ENCODE measurements at places on chromosomes 4 and X. TPM values are rescaled to one million over a fixed set of nuclear protein-coding genes. Genes with fewer than 3 reads are reported as not detected.

DNA sequence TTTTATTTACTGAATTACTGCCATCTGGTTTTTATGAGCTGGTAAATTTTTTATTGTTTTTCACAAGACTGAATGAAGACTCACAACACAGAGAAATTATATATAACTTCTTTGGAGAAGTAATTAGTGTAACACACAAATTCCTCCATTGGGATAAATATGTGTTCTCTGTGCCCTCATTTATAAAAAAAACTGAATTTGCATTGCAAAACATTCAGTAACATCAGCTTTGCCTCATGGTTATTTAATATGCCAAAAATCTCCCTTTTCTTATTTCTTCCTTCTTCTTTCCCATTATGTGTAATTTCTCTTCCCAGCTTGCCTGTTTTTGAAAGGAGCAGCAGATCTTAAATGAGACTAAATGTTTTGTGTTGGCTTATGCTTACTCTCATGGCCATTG lies 18.5 kb downstream of the CASP6 start:
- no peak overlapping the region for H3K4me3 ChIP-seq
- H3K4me1 ChIP-seq = no peaks in the 10 kb centered on the region
- no peak overlapping the region for H3K27ac ChIP-seq
- DNase-seq = no peak

DNA sequence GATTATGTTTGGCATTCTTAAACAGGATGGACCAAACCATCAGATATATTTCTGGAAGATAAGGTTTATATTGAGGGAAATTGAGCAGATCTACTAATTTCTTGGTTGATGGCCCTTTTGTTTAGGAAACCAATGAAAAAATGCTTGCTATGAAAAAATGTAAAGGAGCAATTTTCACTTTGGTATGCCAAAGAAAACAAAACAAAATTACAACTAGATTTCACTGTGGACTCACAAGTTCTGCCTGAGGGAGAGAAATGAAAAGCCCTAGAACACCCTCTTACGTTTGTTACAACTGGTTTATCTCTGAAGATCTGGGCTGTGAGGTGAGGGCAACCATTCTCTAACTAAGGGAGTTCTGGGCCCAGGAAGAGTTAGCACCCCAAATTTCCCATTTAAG lies 122.5 kb upstream of the IL15 start:
- no peak overlapping the region for H3K27ac ChIP-seq
- no peaks in the 10 kb centered on the region for H3K4me1 ChIP-seq
- no peak for DNase-seq
- H3K27me3 ChIP-seq = no peaks in the 10 kb centered on the region
- H3K4me3 ChIP-seq = no peak overlapping the region

The ARSJ gene
- total RNA-seq = 7.0 TPM

GRCh38 chr4:41381384-41381783 lies 124.7 kb downstream of the UCHL1 start:
- DNase-seq = no peak
- H3K27me3 ChIP-seq = no peaks in the 10 kb centered on the region
- no peak overlapping the region for H3K27ac ChIP-seq
- peaks cover 58% of the 10 kb centered on the region for H3K4me1 ChIP-seq
- H3K36me3 ChIP-seq = no peaks in the 10 kb centered on the region

GRCh38 chr4:123452616-123453015 lies 56.0 kb downstream of the SPRY1 start:
- H3K4me3 ChIP-seq = no peak overlapping the region
- no peaks in the 10 kb centered on the region for H3K36me3 ChIP-seq
- H3K27ac ChIP-seq = no peak overlapping the region
- no peaks in the 10 kb centered on the region for H3K4me1 ChIP-seq

DNA sequence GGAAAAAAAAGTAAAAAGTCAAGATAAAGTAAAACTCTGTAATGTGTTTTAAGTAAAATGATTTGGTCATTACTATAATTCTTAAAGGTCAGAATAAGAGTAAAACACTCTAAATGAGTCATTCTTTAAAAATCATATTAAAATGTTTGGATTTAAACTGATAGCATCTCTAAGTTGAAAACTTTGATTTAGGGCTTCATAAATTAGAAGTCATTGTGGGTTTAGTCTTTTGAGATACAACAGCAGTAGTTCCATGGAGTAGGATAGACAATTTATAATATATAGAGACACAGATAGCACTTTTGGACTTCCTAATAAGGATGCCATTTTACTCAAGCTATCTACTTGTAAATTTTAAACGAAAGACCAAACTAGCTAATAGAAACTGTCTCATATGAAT lies 77.1 kb upstream of the PABPC4L start:
- no peaks in the 10 kb centered on the region for H3K36me3 ChIP-seq
- H3K4me3 ChIP-seq = no peak overlapping the region
- no peaks in the 10 kb centered on the region for H3K27me3 ChIP-seq
- no peak for DNase-seq
- no peak overlapping the region for H3K27ac ChIP-seq

DNA sequence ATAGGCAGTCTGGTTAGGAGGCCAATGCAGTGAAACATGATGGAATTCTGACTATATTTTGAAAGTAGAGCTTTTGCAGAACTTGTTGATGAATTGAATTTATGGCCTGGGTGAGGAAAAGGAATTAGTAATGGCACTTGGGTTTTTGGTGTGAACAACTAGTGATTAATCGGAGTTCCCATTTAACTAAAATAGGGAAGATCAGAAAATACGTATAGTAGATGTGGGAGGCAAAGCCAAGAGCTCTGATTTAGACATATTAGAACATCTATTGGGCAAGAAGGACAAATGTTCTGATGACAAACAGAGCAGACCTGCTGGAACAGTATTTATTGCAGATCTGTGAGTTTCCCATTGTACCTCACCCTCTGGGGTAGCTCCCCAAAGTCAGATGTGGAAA lies 12.3 kb upstream of the NDP start:
- H3K27ac ChIP-seq = no peak overlapping the region
- no peaks in the 10 kb centered on the region for H3K4me1 ChIP-seq
- no peak for DNase-seq

DNA sequence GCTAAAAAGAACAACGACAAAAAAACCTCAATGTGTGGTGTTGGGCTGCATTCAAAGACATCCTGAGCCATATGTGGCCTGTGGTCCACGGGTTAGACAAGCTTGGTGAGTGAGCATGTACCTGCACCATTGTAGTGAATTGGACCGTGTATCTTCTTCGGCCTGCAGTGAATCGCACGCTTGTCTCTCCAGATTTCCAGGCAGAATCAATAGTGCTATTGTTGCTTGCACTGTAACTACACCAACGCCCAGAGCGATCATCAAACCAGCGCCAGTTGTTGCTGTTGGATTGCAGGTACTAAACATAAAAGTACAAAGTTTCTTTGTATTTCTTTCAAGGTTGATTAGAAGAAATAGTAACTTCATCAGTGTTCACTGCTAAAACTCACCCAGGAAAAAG lies 101.6 kb downstream of the HUWE1 start:
- H3K4me1 ChIP-seq = no peaks in the 10 kb centered on the region
- H3K36me3 ChIP-seq = peaks cover 100% of the 10 kb centered on the region
- H3K4me3 ChIP-seq = no peak overlapping the region
- no peak for DNase-seq
- peaks cover 5% of the 10 kb centered on the region for H3K27me3 ChIP-seq

- H3K27ac ChIP-seq = no peak overlapping the region
- no peaks in the 10 kb centered on the region for H3K4me1 ChIP-seq
- H3K4me3 ChIP-seq = no peak overlapping the region
- H3K36me3 ChIP-seq = no peaks in the 10 kb centered on the region
- DNase-seq = no peak
Measured at GRCh38 chr4:124224256-124224655, 488.3 kb downstream of the ANKRD50 start.

The PGAM4 gene
- total RNA-seq = not detected

GRCh38 chr4:123922847-123923246 lies 526.3 kb downstream of the SPRY1 start:
- H3K4me1 ChIP-seq = no peaks in the 10 kb centered on the region
- no peaks in the 10 kb centered on the region for H3K27me3 ChIP-seq
- no peak for DNase-seq
- no peaks in the 10 kb centered on the region for H3K36me3 ChIP-seq
- H3K27ac ChIP-seq = no peak overlapping the region

GRCh38 chr4:40003986-40004385 lies 26.3 kb upstream of the PDS5A start:
- H3K27me3 ChIP-seq = no peaks in the 10 kb centered on the region
- H3K4me3 ChIP-seq = no peak overlapping the region
- no peak overlapping the region for H3K27ac ChIP-seq
- H3K36me3 ChIP-seq = no peaks in the 10 kb centered on the region

DNA sequence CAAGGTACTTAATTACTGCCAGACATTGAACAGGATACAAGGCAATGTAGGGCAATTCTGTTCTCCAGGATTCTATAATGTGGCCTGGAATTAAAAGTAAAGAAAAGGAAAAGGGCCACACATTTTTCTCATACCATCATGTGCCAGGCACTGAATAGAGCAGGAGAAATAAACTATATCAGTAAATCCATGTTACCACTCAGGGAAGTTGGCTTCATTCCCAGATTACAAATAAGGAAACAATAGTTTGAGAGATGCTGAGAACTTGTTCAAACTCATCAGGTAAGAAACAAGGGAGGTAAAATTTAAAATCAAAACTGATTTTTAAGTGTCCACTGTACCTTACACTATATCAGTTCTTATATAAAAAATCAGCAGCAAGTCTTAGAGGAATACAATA lies 645.0 kb upstream of the ATOH1 start:
- no peak overlapping the region for H3K4me3 ChIP-seq
- H3K4me1 ChIP-seq = no peaks in the 10 kb centered on the region
- H3K27ac ChIP-seq = no peak overlapping the region
- no peaks in the 10 kb centered on the region for H3K27me3 ChIP-seq
- DNase-seq = no peak
- H3K36me3 ChIP-seq = no peaks in the 10 kb centered on the region

The UGT2A1 gene
- not detected for total RNA-seq

DNA sequence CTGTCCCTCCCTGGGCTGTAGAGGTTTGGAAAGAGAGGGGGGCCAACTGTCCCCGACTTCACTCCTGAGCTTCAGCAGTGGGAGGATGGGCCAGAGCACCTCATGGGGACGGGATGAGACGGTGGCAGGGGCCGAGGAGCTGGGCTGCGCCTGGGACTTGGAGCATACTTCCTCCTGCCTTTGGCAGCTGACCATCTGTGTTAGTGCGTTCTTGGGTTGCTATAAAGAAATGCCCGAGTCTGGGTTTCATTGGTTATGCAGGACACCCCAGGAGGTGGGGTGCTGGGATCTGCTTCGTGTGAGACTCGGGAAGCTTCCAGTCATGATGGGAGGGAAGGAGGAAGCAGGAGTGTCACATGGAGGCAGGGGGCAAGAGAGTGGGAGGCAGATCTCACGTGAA lies 7.4 kb downstream of the PSAPL1 start:
- no peaks in the 10 kb centered on the region for H3K4me1 ChIP-seq
- no peak overlapping the region for H3K4me3 ChIP-seq
- H3K36me3 ChIP-seq = no peaks in the 10 kb centered on the region
- DNase-seq = peak; percentile 9

The RHOXF2B gene
- not detected for total RNA-seq

DNA sequence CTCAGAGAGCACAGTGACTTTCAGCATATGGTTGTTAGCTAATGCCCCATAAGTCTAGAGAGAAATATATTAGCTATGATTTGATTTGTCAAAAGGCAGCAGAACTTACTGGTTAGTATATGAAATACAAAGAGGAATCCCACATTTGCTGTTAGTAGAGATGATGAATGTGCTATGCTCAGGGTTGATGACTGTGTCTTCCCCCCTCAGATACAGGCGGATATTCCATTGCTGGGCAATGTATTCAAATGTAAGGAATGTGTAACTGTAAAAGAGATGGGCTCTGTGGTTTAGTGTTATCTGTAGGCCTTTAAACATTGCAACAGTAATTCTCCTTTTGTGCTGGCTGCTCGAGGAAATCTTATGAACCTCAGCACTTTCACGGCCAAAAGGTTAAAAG lies 528.9 kb upstream of the ARX start:
- no peaks in the 10 kb centered on the region for H3K36me3 ChIP-seq
- no peak for DNase-seq
- no peaks in the 10 kb centered on the region for H3K27me3 ChIP-seq
- H3K4me3 ChIP-seq = no peak overlapping the region
- no peaks in the 10 kb centered on the region for H3K4me1 ChIP-seq

- no peak for DNase-seq
- H3K4me3 ChIP-seq = no peak overlapping the region
- no peaks in the 10 kb centered on the region for H3K27me3 ChIP-seq
- H3K4me1 ChIP-seq = peaks cover 26% of the 10 kb centered on the region
Measured at GRCh38 chr4:98627531-98628257, 30.7 kb downstream of the TSPAN5 start.

GRCh38 chr4:94595880-94596483 lies 144.2 kb downstream of the PDLIM5 start:
- no peak overlapping the region for H3K4me3 ChIP-seq
- H3K4me1 ChIP-seq = peaks cover 17% of the 10 kb centered on the region
- DNase-seq = no peak
- H3K36me3 ChIP-seq = peaks cover 23% of the 10 kb centered on the region
- no peak overlapping the region for H3K27ac ChIP-seq

DNA sequence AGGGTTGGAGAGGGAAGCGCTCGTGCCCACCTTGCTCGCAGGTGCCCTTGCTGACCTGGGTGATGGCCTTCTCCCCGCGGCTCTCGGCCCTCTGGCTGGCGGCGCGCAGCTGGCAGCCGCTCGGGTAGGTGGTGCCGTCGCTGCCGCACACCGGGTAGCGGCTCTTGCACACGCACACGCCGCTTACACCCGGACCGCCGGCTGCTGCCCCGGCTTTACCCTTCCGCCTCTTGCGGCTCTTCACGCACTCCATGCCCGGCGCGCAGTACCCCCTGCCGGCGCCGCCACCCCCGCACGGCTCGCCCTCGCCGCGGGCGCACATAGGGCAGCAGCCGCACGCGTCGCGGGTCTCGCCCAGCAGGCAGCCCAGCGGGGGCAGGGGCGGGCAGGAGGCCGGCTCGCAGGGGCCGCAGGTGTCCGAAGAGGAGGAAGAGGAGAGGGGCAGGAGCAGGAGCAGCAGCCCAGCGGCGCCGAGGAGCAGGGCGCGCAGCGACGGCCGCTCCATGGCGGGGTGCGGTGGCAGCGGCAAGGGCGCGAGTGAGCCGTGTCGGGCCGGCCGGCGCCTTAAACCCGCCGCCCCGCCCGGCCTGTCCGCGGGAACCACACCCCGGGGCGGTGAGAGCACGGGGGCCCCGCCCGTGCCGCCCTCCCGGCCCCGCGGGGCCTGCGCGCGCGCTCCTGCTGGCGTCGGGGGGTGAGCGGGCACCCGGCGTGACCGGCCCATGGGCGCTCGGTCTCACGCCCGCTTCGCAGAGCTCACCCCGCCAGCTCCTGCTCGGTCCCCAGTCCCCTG lies at the start of gene IGFBP7:
IGFBP7 (minus strand) TSS at position 539 of the 793 bp plus-strand sequence; CDS start at position 505, 34 bp downstream.
- peak; percentile 83 for DNase-seq
- H3K4me3 ChIP-seq = peak within 1 kb of the TSS; percentile 100
- H3K27me3 ChIP-seq = no peaks in the 10 kb centered on the region
- H3K4me1 ChIP-seq = peaks cover 2% of the 10 kb centered on the region
- H3K36me3 ChIP-seq = peaks cover 6% of the 10 kb centered on the region
- peak within 1 kb of the TSS; percentile 98 for H3K27ac ChIP-seq

The DIPK2B gene
- total RNA-seq = 18.6 TPM

DNA sequence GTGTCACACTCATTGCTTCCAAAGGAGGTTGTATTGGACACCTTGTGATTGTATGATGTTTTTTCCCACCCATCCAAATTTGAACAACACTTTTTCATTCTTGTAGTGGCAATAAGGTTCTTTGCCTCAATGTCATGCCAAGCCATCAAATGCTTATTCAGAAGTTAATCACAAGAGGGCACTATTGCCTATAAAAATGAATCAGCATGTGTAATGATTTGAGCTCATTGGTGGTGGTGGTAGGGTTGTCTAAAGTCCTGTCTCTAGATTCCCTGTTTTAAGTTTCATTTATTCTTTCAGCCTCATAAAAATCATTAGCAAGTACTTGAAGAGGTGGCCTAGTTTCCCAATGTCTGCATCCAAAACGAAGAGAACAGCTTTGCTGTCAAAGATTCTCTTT lies 37.0 kb downstream of the IRS4 start:
- no peak for DNase-seq
- no peaks in the 10 kb centered on the region for H3K36me3 ChIP-seq
- no peaks in the 10 kb centered on the region for H3K27me3 ChIP-seq
- no peaks in the 10 kb centered on the region for H3K4me1 ChIP-seq

The FRMD7 gene
- total RNA-seq = not detected

The MORF4L2 gene
- total RNA-seq = 189 TPM

Measured in heart left ventricle (tissue), 16 donors.